Inflammatory macrophage treated with lipopolysaccharide for 1 hour (primary cell): ENCODE measurements at places on chromosomes 4 and X.

GRCh38 chr4:154838694-154839093, 57.6 kb downstream of the RBM46 start:
- DNase-seq, result no peak

DNA sequence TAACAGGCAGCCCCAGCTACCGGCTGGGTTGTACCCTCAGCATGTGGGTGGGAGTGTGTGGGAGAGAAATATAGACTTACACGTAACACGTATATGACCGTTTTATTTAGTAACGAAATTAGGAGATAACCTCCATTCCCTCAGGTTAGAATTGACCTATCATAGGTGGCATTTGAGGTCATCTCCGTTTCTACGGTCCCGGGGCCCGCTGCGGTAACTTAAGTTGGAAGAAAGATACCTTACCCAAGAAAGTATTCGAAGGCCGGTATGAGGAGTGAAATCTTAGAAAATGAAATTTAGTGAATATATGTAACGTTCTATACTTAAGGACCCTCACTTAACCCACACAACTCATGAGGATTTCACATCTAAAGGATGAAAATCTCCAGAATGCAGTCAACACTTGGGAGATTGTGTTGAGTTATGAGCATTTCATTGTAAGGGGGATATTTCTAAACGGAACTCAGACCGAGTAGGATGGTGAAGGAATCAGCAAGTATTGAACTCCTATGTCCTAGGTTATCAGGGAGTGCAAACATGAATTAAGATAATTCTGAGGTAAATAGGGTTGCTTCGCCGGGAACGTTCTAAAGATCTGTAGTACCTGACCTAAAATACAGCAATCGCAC, 891 bp downstream of the CISD2 start:
- DNase-seq, result peak; percentile 30

- DNase-seq, result peak; percentile 56
Measured at GRCh38 chrX:150018931-150019361, 80.7 kb upstream of the EOLA2 start.

GRCh38 chr4:187019896-187020295, 296.2 kb upstream of the FAT1 start:
- DNase-seq, result no peak

DNA sequence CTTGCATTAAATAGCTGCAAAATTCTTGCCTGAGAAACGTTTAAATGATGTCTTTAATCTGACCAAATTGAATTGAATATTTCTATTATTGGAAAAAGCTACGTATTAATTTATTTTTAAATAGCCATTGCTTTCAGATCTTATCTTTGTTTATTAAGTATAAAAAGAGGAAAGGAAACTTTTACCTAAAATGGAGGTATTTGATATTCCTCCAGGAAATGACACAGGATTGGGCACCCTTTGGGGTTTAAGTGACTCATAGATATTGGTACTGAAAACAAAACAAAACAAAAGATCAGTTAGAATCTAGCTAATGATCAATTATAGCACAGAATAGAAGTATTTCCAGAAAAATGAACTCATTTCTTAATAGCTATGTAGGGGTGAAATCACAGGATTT, 34.1 kb downstream of the PLS3 start:
- no peak for DNase-seq

- no peak for DNase-seq
Measured at GRCh38 chr4:4643306-4643705, 101.5 kb upstream of the STX18 start.

DNA sequence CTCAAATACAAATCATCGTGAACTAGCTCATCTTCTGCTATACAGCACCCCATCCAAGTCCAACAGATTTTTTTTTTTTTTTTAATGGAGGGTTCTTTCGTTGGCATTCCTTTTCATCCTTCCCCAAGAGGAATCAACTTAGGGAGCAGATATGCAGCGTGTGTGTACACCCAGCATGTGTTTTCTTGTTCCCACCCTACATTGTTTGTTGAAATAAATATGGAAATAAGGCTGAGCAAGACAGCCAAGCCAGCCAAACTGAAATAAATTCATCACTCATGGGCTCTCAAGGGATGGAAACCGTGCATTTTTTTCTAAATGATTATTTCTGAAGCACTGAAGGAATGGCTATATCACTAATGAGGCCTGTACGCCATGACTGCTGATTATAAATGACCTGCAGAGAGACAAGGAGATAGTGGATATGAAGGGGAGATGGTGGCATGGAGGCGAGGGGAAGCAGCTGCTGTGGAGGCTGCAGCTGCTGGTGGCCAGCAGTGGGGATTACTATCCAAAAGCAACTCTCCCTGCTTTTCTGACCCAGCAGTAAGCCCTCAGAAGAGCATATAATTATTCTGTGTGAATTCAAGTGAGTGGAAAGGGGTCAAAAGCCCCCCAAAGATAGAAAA, 173.9 kb downstream of the MGST2 start:
- DNase-seq, result no peak

- no peak for DNase-seq
Measured at GRCh38 chrX:10564484-10564883, 55.9 kb downstream of the MID1 start.

DNA sequence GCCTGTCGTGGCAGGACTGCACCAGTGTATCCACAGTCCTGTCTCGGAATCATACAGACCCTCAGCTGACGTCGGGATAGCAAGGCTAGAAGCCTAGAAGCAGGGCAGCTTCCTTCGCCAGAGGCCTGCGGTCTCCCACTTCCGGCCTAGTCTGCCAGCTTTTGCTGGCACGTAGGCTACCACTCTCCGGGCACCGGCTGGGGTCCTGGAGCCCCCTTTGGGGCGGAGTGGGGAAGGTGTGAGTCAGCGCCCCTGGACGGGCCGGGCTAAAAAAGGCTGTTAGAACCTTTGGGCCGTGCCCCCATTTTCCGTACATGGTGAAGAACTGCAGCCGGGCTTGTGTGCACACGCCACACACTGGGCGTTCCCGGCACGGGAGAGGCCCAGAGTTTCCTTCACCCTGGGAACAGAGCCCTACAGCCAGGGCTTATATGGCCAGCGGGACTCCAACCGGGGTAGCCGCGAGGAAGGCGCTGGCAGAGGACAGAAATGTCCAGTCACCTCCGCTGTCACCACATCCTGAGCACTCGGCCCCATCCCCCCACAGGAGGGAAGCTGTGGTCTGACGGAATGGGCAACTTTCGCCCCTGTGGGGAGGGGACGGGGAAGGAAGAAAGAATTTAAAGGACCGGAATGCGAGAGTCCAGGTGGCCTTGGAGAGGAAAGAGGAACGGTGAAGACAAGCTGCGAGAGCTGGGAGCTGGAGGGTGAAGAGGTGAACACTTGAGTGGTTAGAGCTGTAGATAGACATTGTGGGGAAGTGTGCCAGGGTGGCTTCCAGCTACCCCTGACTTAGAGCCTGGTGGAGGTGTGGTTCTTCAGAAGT, 4.6 kb downstream of the MAGIX start:
- DNase-seq, result peak; percentile 30

DNA sequence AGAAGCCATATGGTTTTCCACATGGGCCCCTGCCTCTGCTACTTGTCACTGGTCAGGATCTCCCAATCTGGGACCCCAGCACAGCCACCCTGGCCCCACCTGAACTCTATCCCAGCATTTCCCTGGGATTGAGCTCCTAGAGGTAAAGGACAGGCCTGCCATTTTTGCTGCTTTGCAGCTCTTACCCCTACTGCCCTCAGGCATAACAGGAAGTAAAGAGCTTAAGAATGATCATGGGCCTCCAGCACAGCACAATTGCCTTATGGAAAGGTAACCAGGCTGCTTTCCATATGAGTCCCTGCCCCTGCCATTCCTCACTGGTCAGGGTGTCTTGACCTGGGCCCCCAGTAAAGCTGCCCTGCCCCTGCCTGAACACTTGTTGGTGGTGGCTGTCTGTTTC, 254.9 kb upstream of the ZCCHC13 start:
- no peak for DNase-seq

DNA sequence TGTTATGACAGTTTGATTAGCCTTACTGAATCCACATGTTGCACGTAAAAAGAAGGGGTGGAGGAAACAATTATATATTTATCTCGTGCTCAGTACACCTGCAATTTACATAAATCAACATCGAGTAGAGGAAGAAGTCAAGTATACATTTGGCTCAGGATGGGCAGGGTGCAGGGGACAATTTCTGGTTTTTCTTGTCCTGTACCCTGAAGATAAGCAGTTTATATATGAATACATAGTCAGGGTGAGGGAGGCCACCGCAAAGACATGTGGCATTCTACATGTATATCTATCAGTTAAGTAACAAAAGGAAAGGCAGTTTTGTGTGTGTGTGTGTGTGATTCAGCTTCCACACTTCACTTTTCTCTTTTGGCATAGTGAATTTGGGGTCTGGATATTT, 11.1 kb upstream of the EREG start:
- DNase-seq, result no peak

GRCh38 chr4:19375136-19375804, 876.4 kb upstream of the SLIT2 start:
- no peak for DNase-seq

- no peak for DNase-seq
Measured at GRCh38 chr4:152659806-152660205, 20.0 kb downstream of the TMEM154 start.

DNA sequence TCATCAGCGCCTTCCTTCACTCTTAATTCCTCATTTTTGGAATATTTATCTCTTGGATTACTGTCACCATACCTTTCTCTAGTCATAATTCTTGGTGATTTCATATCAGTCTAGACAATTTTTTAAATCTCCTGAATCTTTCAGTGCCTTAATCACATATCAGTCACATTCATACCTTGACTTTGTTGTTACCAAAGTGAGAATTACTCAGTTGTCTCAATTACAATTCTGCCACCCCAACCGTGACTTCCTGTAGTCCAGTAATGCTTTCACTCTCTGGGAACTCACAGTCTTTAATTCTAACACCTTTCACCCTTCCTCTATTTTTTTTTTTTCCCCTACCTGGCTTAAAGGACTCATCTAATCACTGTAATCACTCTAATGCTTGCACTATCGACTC, 1275.3 kb upstream of the TENM3 start:
- DNase-seq, result no peak

DNA sequence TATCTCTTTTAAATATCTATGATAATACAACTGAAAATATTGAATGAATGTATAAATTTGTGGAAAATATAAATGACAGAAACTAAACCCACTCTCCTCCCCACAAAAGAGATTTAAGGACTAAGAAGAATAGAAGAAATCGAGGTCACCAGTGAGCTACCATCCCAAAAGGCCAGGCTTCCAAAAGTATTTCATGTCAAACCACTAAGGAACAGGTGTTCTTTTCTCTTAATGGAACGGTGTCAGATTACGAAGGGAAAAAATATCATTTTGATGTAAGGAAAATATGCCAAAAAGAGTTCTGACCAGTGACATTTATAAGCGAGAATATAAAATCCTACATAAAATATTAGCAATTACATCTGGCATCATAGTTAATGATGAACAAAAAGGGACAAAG, 13.6 kb upstream of the TCEAL4 start:
- no peak for DNase-seq

- DNase-seq, result no peak
Measured at GRCh38 chr4:8194306-8195242, 4.5 kb upstream of the SH3TC1 start.

DNA sequence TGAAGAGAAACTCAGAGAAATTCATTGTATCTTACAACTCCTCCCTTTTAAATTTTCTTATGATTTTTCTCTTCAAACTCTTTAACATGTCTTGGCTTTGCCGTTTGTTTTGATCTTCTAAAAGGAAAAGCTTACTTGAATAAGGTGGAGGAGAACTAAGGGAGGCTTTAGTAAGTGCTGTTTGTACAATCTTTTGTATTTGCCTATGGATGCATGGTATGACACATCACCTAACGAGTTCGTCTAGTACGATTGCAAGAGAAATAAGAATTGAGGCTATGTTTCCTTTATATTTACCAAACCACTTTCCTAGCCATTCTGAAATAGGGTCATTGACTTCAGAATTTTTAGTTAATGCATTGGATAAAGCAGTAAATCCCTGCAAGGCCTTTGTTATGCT, 8.4 kb upstream of the BST1 start:
- DNase-seq, result no peak

DNA sequence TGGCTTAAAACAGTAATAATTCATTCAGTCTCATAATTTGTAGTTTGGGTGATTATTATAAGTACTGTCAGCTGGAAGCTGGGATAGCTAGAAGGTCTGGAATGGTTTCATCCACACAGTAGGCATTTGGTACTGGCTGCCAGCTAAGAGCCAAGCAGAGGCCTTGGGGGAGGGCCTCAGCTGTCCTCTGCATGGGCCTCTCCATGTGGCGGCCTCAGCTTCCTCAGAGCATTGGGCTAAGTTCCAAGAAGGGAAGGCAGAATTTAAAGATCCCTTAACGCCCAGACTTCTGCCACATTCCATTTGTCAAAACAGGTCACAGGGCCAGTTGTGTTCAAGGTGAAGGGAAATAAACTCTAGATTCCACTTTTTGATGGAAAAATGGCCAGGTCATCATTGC, 93.3 kb downstream of the NEUROG2 start:
- DNase-seq, result no peak

DNA sequence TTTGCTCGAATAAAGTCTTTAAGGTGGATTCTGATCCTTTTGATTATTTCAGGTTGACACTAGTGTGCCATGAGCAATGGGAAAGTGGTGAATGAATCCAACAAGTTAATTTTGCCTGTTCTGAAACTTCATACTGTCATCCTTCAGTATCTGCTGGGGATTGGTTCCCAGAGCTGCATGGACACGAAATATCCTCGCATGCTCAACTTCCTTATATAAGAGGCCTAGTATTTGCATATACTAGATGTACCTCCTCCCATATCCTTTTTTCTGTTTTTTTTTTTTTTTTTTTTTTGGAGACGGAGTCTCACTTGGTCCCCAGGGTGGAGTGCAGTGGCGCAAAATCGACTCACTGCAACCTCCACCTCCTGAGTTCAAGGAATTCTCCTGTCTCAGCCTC, 23.0 kb upstream of the PDS5A start:
- peak; percentile 33 for DNase-seq

GRCh38 chr4:95379633-95380032, 169.1 kb downstream of the UNC5C start:
- no peak for DNase-seq

GRCh38 chr4:143084566-143084965, 100.2 kb upstream of the USP38 start:
- no peak for DNase-seq

GRCh38 chr4:185713272-185713671, 98.7 kb downstream of the SORBS2 start:
- no peak for DNase-seq

- DNase-seq, result peak; percentile 15
Measured at GRCh38 chr4:154622598-154622997, 10.1 kb upstream of the FGG start.

GRCh38 chr4:7041801-7042502, 1.2 kb upstream of the TADA2B start:
- DNase-seq, result no peak

- DNase-seq, result no peak
Measured at GRCh38 chr4:169251291-169252235, 19.2 kb downstream of the SH3RF1 start.

GRCh38 chr4:1539859-1540600, 133.8 kb upstream of the NKX1-1 start:
- no peak for DNase-seq

GRCh38 chr4:158169506-158169905, 3.3 kb downstream of the GASK1B start:
- no peak for DNase-seq

- DNase-seq, result no peak
Measured at GRCh38 chr4:5918331-5918985, 25.6 kb upstream of the CRMP1 start.

- DNase-seq, result no peak
Measured at GRCh38 chr4:142728233-142728632, 117.9 kb downstream of the INPP4B start.

GRCh38 chr4:114038762-114039387, 59.4 kb upstream of the ARSJ start:
- DNase-seq, result no peak
